ENCODE measurements at places on chromosomes 3 and 15.

DNA sequence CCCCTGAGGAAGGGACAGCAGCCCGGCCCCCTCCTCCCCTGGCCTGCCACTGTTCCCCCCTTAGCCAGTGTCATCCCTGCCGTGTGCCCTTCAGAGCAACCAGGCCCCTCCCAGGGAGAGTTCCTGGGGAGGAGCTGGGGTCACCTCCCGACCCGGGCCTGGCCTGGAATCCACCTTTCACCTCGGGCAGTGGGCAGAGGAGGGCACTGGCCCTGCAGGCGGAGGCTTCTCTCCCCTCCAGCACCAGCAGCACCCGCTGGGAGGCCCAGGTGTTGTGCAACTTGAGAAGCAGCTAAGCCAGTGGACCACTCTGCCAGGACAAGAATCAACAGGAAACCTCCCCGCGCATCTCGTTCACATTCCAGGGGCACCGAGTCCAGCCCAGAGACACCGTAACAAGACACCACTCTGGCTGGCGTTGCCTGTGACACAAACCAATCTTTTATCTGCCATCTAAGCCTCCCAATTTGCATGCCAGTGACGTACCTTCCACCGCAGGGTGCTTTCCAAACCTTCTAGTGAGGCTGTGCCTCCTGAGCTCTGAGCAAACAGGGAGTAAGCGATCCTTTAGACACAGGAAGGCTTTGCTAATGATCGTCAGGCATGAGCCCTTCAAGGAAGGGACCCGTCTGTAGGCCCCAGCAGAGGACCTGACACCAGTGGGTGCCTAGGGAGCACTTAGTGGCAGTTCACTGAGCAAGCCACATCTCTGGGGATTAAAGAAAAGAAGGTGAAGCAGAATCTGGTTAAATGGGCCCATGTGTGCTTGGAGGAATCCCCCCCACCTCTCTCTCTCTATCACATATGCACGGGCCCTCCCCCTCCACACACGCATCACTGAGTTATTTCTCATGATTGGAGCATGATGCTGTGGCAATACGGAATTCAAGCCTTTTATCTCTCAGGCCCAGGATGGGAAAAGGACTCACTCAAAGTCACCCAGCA, 98.9 kb upstream of the TLE3 start:
- DNase-seq = peak; percentile 3

- no peak for DNase-seq
Measured at GRCh38 chr3:44983484-44983941, 7.5 kb downstream of the EXOSC7 start.

- no peak for DNase-seq
Measured at GRCh38 chr3:177881351-177881750, 654.9 kb upstream of the KCNMB2 start.

GRCh38 chr3:50502225-50502583, 1.2 kb downstream of the CACNA2D2 start:
- no peak for DNase-seq

DNA sequence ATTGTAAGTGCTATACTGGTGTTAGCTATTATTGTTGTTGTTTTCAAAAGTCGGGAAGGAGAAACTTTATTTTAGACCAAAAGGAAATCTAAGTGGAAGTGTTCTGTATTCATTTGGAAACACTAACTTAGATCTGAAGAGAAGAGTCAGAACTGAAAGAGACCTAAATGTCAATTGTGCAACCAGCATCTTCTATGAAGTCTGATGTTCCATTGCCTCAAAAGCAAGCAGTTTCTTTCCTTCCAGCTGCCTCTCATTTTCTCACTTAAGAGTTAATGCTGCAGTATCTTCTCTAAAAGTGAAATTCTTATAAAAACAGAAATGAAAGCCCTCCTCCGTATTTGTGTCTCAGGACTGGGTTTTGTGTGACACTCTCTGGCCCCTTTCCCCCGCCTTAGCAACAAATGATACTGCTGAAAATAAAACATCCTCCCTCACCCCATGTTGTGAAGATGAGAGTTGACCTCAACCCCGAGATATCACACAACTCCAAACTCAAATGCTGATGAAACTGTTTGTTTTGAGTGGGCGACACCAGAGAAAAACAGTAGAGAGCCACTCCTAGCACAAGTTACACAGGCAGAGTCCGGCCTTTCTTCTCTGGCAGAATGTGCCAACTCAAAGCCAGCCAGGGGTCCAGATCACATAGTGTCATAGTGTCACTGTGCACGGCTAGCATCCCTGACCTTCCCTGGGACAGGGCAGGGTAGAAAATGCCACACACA, 48.9 kb downstream of the GLDN start:
- DNase-seq = no peak

- no peak for DNase-seq
Measured at GRCh38 chr15:27059610-27060202, 88.7 kb downstream of the GABRG3 start.

DNA sequence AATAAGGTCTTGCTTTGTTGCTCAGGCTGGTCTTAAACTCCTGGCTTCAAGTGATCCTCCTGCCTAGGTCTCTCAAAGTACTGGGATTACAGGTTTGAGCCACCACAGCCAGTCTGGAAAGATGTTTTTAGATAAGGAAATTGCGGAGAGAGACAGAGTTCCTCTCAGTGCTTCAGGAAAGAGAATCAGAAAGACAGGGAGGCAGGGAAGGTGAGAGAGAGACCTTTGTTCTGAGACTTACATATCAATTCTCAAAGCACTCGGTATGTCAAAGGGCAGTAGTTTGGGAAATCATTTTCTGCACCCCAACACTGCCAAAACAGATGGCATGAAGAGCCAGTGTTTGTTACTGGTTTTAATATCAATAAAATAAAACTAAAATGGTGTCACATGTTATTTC, 13.1 kb upstream of the GCNT3 start:
- no peak for DNase-seq

DNA sequence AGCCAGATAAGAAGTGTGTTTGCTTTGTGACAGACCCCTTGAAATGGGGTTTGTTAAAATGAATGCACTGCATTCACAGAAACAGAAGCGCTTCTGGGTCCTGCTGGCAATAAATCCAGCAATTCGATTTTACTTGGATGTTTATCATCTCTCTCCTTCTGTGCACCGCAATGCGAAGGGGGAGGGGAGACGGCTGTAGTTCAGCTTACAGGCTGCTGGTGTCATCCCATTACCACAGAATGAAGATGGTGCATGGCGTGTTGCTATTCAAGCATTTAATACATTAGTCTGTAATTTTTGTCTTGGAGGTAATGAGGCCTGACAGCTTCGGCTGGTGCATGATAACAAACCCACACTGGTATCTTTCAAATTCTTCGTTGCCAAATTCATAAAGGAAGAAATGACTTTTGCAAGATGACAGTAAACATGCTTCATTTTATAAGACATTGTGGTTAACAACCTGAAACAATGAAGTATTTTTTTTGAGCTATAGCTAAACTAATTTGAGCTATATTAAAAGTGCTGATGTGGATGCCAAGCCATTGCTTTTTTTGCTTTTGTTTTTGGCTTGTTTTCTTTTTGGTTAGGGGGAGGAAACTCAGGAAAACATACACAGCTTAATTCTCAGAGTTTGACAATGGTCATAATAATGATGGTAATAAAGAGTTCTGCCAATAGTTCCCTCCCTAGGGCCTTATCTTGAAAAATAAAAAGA, 418.3 kb downstream of the OTOL1 start:
- no peak for DNase-seq

DNA sequence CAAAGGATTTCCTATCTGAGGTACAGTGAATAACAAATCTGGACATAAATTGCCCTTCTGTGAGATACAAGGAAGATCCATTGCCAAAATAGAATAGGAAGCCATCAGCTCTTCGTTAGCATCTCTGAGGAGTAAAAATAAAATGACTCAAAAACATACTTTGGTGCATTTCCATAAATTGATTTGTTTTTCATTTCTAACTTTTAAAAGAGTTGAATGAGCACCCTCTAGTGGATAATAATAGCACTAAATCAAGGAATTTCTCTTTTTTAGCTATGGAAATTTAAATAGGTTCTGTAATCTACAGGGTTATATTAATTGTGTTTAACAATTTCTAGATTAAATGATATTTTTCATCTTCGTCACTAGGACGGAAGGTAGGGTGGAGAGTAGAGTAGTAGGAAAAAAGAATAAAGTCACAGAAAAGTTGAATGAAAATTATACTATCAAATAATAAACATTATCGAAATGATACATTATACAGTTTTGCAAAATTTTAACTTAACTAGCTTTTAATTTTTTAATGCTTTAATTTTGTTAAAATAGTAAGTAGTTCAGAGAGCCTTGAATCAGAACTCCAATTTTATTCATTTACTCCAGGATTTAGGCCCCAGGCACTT, 6.4 kb downstream of the NSUN3 start:
- DNase-seq = no peak

- DNase-seq = no peak
Measured at GRCh38 chr3:61858054-61858453, 296.7 kb downstream of the PTPRG start.

DNA sequence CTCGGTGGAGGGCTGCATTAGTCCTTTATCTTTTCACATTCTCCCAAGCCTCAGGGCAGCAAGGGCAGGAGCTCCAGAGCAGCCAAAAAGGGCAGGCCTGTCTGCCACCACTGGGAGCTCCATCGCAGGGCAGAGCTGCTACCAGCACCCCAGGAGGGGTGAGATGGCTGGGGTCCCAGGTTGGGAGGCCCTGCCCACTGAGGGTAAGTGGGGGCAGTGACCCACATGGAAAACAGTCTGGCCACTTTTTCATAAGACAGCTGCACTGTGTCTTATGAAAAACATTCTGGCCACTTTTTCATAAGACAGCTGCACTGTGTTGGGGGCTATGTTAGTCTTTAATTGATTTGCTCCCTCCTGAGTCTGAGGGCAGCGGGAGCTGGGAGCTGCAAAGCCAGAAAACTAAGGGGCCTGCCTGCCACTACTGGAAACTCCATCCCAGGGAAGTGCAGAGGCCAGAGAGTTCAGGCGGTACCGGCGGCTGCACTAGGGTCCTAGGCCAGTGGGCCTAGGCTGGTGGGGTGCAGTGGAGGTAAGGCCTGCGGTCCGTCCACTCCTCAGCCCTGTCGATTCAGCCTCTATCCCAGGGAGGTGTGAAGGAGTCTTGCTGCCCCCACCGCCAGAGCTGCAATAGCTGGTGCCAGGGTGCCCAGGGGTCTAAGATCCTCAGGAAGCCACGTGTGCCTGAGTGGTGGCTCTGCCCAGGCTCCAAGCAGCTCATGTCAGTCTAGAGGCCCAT, 45.4 kb downstream of the TMCO5A start:
- DNase-seq = no peak

DNA sequence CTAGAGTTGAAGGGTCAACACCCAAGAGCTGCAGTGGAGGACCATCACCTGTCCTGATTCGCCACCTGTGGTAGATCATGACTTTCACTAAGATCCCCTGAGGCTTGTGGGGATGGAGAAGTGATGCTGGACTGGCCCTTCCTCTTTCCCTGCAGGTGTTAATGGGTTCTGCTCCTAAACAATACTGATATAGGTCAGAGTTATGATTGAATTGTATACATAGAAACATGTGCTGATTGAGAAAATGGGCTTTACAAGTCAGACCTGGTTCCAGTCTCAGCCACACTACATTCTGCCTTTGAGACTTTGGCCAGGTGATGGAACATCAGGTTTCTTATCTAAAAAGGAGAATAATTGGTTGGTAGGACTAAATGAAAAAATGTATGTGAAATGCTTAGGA, 418.9 kb upstream of the TPRG1 start:
- DNase-seq = no peak

DNA sequence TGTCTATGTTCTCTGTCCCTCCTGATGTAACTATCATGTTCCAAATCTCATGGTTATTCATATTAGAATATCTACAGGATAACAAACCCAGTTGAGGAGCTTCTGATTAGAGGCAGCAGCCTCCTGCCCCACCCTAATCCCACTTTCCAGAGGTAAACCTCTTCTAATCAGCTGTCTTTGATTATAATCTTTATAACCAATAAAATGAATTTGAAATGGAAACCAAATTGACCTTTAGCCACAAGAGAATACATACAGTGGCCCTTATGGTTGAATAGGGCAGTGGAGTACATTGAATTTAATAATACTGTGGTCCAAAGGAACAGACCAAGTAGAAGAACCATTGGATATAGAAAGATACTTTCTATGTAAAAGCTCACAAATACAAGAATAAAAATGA, 281.3 kb upstream of the UMPS start:
- no peak for DNase-seq

DNA sequence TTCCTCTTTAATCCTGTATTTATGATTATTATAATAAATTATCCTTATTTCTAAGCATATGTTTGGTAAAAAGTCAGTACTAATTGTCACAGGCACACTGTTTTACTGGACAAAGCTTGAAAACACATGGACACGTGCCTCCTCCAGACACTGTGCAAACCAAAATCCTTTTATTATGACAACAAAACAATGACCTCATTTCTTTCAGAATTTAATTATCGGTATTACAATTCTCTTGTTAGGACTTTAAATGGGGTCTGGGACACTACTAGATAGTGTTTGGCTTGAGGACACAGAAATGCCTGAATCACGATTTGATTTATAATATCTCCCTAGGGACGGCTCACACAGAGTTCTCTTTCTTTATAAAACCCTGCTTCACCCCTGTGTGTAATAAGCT, 107.3 kb upstream of the IGSF10 start:
- DNase-seq = no peak

DNA sequence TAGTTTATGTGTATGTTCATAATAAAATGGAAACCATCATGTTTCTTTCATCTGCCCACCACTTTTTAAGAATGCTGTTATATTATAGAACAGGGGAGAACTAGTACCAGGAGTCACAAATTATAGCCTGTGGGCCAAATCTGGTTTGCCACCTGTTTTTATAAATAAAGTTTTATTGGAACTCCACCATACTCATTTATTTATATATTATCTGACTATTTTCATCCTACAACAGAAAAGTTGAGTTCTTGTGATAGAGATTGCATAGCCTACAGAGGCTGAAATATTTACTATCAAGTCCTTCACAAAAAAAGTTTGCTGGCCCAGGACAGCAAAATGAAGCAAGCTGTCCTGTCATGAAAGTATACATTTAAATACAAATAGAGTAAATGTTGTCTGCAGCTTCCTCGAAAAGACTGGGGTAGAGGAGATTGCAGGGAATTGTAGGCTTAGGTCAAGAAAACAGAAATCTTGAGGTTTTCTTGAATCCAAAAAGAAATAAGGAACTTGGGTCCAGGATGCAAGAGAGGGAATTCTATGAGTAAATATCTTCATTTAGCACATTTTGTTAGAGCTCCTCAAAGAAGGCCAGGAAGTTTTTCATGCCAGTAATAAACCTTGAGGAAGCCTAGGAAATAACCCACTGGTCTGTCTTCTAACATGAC, 41.1 kb downstream of the FILIP1L start:
- no peak for DNase-seq

DNA sequence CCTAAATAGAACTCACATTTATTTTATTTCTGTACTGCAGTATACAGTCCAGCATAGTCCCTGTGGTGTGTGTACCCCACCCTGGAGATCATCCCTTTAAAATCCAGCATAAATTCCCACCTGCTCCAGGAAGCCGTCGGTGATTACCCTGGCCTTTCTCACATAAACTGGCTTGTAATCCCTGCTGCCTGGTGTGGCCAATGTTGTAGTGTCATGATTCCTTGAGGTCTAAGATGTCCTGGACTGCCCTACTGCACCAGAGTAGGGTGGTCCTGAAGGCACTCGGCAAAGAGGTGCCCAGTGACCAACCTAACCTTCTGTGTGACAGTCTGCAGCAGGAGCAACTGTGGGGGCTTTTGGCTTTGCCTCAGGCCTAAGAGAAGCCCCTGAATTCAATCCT, 58.9 kb downstream of the ITGA11 start:
- no peak for DNase-seq
